ENCODE measurements at places on chromosomes 3 and 15. TPM values are rescaled to one million over a fixed set of nuclear protein-coding genes. Genes with fewer than 3 reads are reported as not detected.
A peak's percentile ranks its signal among the peaks of the same experiment; 100 is the strongest.

DNA sequence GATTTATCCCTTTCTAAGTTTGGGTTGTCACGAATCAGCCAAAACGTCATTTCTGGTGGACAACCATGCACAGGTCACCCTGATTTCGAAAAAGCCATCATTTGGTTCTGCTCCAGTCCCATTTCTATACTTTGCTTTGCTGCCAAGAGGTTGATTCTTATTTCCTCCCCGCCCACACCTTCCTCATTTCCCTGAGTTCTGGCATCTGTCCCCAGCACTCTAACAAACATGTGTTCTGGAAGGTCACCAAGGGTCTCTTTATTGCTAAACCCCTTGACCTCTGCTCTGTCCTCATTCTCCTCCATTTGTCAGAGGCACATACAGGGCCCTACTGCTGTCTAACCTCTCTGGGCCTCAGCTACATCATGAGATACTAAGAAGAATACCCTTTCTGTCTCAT lies 36.4 kb upstream of the PTPRG start:
- DNase-seq: no peak

GRCh38 chr3:112897791-112898190 lies 51.1 kb upstream of the CD200R1L start:
- no peak for DNase-seq

GRCh38 chr15:51493892-51494291 lies 128.7 kb downstream of the DMXL2 start:
- no peak for DNase-seq

DNA sequence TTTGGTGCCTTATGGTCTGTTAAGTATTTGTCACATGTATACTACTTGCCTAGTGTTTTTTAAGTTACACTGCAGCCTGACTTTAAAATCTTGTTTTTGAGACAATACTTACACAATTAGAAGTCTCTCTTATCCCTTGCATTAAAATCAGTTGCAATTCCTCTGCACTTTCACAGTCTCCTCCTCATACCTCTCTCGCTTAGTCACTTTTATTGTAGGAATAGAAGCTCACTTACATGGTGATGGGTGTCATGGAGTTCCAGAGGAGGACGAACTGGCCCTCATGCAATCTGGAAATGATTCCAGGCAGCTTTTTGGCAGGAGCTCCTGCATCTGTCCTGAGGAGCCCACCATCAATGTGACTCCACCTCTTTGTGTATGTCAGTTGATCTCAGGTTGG lies 238.4 kb upstream of the TBC1D5 start:
- DNase-seq: no peak

GRCh38 chr15:101329309-101329863 lies 34.3 kb upstream of the SNRPA1 start:
- DNase-seq: no peak

DNA sequence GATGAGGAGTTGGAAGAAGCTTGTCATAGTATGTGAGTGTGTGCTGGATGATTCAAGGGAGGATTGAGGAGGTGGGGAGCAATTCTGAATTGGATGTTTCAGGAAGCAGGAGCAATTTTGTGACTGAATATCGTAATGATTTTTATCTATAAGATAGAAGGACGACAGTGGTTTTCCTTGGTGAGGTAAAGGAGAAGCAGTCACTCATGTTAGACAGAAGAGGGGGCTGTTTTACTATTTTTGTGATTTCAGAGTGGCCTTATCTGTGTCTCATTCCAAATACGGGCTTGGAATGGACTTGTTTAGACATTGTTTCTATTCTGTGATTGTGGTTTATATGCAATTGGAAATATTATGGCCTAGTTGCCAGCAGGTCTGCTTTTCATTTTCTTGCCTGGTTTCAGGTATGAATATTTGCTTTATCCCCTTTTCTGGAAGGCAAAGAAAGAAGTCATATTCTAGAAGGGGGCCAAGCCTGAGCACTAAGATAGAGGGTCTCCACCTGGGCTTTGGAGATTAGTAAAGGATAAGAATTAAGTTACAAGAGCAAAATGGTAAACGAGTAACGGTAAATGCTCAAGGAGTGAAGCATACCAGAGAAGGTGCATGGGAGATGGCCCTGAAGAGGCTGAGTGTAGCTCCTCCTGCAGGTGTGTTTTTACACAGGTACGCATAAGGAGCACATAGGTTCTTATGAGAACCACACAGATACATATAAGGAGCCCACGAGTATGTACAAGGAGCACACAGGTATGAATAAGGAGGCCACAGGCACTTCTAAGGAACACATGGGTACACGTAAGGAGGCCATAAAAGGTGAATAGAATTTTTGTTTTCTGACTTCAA lies 124.6 kb upstream of the KCNAB1 start:
- peak; percentile 39 for DNase-seq

DNA sequence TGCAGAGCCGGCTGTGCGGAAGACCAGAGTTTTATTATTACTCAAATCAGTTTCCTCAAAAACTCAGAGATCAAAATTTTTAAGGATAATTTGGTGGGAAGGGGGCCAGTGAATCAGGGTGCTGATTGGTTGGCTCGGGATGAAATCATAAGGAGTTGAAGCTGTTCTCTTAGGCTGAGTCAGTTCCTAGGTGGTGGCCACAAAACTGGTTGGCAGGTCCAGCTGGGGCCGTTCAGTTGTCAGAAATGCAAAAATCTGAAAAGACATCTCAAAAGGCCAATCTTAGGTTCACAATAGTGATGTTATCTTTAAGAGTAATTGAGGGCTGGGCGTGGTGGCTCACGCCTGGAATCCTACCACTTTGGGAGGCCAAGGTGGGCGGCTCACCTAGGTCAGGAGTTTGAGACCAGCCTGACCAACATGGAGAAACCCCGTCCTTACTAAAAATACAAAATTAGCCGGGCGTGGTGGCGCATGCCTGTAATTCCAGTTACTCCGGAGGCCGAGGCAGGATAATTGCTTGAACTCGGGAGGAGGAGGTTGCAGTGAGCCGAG lies 2.3 kb upstream of the ZNF589 start:
- no peak for DNase-seq

GRCh38 chr15:77851691-77852090 lies 219.0 kb upstream of the LINGO1 start:
- peak; percentile 45 for DNase-seq

- peak; percentile 72 for DNase-seq
Measured at GRCh38 chr3:23612296-23612891, 193.4 kb upstream of the UBE2E1 start.

DNA sequence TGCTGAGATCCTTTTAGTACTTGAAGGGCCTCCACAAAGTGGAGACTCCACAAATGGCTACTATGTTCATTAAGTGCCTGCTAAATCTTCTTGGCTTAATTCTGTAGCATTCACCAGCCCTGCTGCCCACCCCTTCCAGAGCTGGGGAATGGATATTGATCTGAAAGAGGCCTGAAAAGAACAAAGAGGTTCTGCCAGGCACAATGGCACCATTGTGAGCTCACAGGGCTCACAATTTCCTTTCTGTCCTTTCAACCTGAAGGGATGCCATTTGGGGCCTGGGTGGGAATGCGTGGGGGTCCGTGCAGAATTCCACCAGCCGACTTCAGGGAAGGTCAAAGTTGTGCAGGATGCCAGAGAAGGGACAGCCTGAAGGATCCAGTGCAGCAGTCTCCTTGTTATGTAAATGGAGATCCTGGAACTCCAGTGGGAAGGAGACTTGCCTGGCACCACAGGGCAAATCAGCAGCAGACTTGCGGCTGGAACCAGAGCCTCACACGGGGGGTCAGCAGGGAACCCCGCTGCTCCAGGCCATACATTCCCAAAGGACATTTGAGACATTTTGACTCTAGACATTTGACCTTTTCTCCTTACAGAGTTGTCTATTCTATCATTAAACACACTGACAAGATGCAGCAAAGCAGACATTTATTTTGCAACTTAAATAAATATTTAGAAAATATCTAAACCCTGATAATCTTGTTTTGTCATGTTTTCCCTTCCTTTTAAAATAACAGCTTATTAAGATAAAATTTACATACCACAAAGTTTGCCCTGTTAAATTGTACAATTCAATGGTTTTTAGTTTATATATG lies 21.5 kb upstream of the MORF4L1 start:
- no peak for DNase-seq

GRCh38 chr15:71422530-71423259 lies 307.4 kb downstream of the THSD4 start:
- DNase-seq: no peak

GRCh38 chr3:195119461-195120266 lies 151.3 kb downstream of the XXYLT1 start:
- DNase-seq: peak; percentile 96

- DNase-seq: no peak
Measured at GRCh38 chr3:162130582-162130981, 634.0 kb downstream of the OTOL1 start.

- DNase-seq: peak; percentile 67
Measured at GRCh38 chr3:46500656-46501635, 3.2 kb downstream of the RTP3 start.

DNA sequence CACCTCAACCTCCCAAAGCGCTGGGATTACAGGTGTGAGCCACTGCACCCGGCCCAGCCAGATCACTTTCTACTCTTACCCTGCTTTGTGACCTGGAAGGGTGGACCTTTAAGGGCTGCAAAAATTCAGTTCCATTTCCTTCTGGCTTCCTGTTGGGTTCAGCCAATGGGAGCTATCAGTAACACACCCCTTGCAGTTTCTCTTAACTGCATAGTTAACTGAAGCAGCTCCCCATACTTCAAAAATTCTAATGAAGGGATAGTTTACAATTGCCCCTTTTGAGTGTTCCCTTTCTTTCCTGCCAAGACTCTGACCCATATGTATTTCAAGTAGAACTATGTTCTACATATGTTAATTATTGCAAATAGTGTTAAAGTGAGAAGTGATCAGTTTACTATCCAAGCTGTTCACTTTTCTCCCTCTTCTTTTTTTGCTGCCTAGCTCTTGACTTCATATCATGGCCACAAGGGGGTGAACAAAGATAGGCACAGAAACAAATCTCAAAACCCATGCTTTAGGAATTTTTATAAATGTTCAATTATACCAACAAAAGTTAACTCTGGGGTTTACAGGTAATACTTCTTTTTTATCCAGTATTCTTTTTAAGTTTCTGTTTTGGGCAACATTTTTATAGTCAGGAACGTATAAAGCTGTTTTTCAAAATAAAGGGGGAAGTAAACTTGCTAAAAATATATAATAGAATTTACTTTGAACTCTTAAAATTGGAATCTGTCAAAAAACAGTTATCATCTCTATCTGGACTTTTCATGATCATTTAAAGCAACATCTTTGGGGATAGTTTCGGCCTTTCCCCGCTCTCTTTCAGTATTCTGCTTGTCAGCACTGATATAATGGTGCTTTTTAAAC lies 8.1 kb downstream of the PGBD4 start:
- peak; percentile 35 for DNase-seq

GRCh38 chr3:134312072-134312872 lies 61.6 kb upstream of the RYK start:
- DNase-seq: no peak

Gene IQCH
- 4.8 TPM for total RNA-seq

DNA sequence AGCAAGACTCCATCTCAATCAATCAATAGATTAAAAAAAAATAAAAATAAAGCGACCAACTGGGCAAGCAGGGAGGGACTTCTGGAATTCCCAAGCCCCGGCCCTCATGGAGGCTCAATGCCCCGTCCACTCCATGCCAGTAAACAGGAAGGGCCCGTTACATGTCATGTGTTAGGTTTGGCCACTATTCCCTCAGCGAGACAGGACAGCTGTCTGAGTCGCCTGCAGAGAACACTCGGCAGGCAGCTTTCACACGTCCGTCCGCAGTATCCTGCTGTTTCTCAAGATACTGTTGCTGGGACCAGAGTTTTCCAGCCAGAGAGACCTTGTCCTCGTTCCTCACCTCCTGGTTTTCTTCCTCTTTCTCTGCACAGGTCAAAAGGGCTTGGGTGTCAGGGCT lies 18.0 kb downstream of the TMEM44 start:
- DNase-seq: no peak

- DNase-seq: no peak
Measured at GRCh38 chr3:99712291-99712954, 74.0 kb downstream of the COL8A1 start.

GRCh38 chr15:99914723-99915122 lies 181.5 kb upstream of the LYSMD4 start:
- DNase-seq: no peak

Gene PLCL2
- total RNA-seq: not detected

DNA sequence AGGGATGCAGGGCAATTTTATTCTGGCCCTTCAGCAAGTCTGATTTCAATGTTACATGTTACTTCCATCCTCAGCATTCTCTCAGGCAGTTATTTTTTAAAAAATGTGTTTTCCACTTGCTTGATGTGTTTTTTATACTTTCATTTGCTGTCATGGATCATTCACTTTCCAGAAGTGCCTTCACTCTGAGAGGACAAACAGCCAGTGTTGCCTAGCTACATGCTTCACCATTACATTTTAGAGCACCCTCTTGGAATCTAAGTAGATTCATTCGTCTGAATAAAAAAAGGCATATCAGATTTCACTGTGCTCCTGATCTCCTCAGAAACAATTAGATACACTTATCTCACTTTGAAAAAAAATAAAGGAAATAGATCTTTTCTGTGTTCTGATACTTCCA lies 93.6 kb upstream of the POU1F1 start:
- no peak for DNase-seq

DNA sequence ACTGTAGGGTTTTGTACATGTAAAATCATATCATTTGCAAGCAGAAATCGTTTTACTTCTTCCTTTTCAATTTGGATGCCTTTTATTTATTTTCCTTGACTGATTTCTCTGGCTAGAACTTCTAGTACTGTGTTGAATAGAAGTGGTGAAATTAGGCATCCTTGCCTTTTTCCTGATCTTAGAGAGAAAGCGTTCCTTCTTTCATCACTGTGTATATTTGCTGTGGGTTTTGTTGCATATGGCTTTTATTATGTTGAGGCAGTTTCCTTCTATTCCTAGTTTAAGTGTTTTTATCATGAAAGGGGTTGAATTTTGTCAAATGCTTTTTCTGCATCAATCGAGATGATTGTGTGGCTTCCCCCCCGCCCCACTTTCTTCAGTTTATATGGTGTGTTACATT lies 140.9 kb downstream of the ATG7 start:
- DNase-seq: no peak

DNA sequence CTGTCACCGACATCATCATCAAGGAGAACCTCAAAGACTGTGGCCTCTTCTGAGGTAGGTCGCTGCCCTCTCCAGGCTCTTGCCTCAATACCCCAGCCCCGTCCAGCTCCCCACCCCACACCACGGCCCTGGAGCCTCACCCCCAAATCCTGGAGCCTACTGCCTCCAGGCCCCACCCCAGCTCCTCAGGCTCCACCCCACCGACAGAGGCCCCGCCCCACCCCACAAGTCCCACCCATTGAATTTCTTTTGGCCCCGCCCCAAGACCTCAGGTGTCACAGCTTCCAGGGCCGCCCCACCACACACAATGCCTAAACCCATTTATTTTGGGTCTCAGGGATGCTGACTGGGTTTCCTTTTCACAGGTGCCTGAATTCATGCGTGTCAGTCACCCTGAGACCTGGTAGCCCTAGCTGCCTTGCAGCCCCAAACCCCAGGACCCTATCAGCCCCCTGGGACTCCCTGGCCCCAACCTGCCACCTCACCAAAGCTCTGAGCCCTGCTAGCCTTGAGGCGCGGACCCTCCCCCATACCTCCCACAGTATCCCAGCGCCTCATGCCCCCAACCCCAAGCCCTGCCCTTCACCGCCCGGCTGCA lies 3.6 kb downstream of the GNAT1 start:
- no peak for DNase-seq

GRCh38 chr3:59082106-59082505 lies 32.3 kb upstream of the CFAP20DC start:
- DNase-seq: no peak

GRCh38 chr3:64143409-64144130 lies 81.7 kb downstream of the PRICKLE2 start:
- DNase-seq: peak; percentile 68

All from LHCN-M2 (cell line).